ENCODE measurements at places on chromosomes 1 and 21.

GRCh38 chr1:67977756-67978155 is 72.7 kb downstream of the DIRAS3 start:
- no peak for DNase-seq

DNA sequence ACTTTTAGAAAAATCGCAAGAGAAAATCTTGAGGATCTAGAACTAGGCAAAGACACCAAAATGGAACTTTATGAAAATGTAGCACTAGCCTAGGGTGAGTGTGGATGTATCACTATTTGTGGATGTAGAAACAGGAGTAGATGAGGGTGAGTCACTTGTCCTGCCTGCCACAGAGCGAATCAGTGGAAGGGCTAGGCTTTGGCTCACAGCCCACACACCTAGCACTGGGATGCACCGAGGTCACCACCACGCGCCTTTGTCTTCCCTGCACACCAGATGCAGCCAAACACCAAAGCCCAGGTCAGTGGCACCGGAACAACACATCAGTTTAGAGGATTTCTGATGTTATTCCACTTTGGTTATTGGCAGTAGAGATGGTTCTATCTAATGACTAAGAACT is 38.2 kb downstream of the PKNOX1 start:
- DNase-seq: peak; percentile 58

GRCh38 chr1:229900220-229900619 is 166.8 kb upstream of the GALNT2 start:
- no peak for DNase-seq

GRCh38 chr1:10431070-10431730 is 967 bp downstream of the CENPS start:
- no peak for DNase-seq

- no peak for DNase-seq
These were observed 108.8 kb downstream of the ADAMTS1 start for GRCh38 chr21:26736449-26736848.

DNA sequence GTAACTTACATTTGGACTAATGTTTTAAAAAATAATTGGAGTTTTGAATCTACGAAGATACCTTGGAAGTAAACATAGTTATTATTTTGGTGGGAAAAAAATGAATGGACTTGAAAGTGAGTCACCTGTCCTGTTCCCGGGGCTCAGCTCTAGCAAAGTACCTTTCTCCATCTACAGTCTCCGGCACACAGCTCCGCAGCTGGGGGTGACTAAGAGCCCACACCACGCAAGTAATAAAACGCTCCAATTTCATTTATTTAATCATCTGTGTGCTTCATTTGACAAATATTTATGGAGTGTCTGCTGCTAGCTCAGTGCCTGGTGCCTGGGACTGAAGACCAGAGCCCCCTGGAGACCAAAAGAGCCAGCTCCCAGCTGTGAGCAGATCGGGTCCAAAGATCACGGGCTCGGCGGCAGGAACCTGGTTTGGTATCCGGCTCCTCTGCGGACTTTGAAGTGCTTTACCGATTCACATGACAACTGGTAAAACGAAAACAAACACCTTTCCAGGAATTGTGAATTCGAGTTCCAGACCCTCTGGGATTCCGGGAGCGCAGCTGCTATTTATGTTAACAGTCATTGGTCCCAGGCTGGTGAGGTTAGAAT is 1.7 kb upstream of the RIPK4 start:
- peak; percentile 93 for DNase-seq

DNA sequence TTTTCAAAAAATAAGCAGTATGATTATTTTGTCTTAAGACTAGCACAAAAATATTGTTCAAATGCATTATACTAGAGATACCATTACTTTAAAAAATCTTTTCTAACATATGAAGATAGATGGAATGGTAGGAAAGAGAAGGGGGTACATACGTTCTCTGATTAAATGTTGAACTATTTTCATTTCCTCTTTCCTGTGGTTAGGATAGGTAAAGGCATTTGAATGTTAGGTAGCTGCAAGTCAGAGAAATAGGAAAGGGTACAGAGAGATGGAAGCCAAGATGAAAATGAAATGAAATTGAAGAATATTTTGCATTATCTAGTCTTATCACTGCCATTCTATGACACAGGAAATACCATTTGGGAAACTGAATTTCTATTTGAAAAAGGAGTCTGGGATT is 28.3 kb downstream of the TLCD4 start:
- DNase-seq: no peak

DNA sequence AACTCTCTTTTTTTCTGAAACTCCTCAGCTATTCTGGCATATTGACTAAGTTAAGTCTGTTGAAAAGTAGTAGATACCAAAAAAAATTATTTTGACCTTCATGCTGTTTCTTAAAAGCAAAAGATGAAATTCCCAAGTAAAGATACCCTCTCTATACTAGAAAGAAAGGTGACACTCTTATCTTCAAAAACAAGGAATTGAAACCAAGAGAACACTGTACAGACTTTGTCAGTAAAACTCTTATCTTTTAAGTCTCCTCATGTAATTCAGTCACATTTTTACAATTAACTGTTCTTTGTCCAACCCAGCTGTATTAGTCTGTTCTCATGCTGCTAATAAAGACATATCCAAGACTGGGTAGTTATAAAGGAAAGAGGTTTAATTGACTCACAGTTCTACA is 496.2 kb downstream of the LTN1 start:
- no peak for DNase-seq

DNA sequence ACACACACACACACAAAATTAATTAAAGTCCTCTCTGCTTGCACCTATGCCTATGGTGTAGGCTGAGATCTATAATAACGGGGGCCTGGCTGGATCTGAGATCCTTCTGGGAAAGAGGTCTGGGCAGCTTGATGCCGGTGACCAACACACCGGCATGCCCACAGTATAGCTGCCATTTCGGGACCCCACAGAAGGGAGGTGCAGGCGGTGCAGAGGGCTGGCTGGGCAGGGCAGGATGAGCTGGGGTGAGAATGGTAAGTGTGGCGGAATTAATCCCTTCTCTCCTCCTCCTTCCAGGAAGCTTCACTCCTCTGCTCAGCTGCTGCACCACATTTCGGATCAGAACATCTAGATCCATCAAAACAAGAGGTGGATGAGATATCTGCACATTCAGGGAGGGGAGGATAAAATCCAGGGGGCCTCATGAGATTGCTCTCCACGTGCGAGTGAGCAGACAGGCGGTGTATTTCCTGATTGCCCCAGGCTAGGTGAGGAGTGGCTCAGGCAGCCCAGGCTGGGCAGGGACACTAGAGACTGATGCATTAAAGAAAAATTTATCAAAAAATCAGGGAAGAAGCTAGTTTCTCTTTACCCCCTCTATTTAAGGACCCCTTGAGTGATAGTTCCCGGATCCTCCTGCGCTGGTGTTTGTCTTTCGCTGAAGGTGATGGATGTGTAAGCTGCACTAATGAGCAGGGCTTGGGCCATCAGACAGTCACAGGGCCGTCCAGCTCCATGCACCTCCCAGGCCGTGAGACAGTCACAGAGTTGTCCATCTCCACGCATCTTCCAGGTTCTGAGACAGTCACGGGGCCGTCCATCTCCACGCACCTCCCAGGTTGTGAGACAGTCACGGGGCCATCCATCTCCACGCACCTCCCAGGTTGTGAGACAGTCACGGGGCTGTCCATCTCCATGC is 449.9 kb downstream of the PTPRU start:
- no peak for DNase-seq

- no peak for DNase-seq
These were observed 483.9 kb downstream of the DISC1 start for GRCh38 chr1:232110281-232111090.
